ENCODE measurements at places on chromosomes 4 and X. TPM values are rescaled to one million over a fixed set of nuclear protein-coding genes. Genes with fewer than 3 reads are reported as not detected.

DNA sequence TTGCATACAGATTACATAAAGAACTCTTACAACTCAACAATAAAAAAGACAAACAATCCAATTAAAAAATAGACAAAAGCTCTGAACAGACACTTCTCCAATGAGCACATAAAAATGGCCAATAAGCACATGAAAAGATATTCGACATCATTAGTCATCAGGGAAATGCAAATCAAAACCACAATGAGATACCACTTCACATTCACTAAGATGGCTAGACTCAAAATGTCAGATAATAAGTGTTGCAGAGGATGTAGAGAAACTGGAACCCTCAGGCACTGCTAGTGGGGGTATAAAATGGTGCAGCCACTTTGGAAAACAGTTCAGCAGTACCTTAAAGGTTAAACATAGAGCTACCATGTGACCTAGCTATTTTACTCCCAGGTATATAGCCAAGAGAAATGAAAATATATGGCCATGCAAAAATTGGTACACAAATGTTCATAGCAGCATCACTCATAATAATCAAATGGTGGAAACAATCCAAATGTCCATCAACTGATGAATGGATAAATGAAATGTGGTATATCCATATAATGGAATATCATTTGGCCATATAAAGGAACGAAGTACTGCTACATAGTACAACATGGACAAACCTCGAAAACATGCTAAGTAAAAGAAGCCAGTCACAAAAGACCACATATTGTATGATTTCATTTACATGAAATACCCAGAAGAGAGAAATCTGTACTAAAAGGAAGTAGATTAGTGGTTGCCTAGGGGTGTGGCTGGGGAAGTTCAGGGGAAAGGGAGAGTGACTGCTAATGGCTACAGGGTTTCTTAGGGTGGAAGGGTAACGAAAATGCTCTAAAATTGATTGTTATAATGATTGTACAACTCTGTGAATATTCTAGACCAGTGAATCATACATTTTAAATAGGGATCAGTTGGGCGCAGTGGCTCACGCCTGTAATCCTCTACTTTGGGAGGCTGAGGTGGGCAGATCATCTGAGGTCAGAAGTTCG lies 29.4 kb downstream of the SASH3 start:
- DNase-seq, result no peak

DNA sequence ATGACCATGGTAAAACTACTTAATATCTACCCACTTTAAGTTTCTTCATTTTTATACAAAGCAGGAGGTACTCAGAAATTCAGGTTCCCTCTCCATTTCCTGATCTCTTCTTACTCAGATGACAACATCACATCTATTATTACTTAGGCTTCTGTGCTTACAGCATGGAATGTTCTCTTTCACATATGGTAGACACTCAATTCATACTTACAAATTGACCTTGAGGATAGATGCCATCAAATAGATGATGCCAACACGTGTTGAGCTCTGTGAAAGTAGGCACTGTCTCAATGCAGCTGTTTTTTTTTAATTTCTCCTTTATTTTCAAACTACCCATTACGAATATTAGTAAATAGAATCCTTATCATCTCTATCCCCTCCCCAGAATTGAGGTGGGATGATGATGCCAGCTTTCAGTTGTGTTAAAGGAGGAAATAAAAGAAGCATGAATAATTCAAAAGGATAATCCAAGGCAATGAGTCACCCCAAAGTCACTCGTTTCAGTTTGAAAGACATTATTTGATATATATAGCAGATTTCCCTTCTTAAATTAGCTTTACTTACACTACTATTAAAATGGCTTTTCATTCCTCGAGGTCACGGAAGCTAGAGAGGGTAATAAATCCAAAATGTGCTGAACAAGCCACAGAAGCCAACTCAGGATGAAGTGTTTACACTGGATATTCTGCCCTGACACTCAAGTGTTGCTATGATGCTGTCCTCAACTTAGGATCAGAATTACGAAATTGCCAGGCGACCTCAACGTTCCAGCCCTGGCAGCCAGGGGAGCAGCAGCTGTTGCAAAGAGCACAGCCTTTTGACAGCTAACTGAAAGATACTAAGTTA lies 124.2 kb upstream of the EOLA2 start:
- no peak for DNase-seq

The PRRG3 gene
- 2.8 TPM for total RNA-seq

The ADAM29 gene
- total RNA-seq, result not detected

The PCDH18 gene
- 35.2 TPM for total RNA-seq

GRCh38 chr4:139330283-139330682 lies 28.0 kb upstream of the NDUFC1 start:
- no peak for DNase-seq

DNA sequence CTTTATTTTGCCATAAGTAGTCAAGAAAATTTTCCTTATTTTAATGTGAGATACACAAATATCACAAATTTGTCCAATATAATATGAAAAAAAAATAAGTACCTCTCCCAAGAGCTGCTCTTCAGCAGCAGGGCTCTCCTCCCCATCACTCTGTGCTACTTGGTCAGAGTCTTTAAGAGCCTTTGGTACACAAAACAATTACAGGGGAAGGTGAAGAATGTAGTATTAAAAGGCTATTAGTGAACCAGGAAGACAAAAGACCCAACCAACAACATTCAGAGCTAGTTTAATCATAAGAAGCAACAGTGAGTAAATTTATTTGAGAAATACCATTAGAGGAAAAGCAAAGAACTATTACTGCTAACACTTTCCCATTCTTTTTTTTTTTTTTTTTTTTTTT lies 29.4 kb downstream of the SEC31A start:
- DNase-seq, result no peak

DNA sequence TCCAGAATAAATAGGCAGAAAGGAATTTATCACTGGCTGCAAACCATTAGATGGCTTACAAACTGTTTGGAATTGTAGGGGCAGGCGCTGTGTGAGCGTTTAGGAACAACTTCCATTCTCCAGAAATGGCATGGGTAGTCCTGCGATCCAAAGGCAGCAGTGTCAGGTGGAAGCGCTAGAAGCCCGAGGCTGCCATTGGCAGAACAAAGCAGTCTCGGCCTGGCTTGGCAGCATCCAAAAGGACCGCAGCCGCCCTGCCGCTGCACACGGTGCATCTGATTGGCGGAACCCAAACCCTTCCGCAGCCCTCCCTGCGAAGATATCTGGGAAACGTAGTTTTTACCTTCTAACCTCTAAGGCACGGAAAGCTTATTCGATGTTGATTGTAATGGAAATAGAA lies 23.6 kb upstream of the YTHDC1 start:
- DNase-seq, result peak; percentile 66

The LONRF3 gene
- 9.8 TPM for total RNA-seq

DNA sequence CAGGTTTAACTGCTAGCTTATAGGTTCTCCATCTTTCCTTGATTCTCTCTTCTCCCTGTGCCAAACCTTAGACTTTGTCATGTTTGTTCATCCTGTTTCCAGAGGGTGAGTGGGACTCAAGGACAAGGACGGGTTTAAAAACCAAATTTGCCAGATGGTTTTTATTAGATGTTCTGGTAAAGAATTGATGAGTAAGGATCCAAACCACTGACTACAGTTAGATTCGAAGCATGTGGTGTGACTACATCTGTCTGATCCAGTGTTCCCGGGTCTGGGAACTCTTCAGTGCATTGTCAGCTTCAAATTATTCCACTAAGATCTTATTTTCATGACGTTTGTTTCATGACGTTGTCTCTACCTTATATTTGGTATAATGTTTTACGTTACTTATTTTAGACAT lies 37.5 kb downstream of the MTMR1 start:
- no peak for DNase-seq

The SSX4 gene
- total RNA-seq, result not detected

The TRIM2 gene
- 96.4 TPM for total RNA-seq

DNA sequence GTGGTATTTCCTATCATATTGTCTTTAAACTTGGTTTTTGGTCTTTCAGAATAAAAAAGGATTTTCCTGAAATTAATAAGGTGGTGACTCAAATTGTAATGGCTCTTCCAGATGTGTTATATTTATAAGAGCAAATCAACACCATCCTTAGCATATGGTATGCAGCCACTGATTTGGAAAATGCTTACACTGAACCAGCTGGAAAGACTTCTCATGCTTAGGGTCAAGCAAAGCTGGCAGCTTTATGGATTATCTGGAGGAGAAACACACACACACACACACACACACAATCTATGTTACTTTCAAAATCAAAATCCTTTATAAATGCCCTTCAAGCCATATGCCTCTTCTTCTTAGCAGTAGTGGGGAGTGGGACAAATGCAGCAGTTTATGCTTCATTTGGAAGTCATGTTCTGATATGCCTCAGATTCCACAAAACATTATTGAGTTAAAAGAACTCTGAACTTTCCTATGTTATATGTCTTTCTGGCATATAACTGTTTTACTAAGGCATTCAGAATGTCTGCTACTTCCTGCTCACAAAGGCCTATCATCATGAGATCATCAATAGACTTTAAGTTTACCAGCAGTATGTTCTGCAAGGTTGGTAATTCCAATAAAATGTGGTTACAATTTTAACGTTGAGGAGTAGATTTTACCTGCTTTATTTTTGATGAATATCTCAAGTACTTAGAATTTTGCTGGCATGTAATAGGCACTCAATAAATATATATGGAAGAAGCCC lies 72.9 kb upstream of the PRDM5 start:
- no peak for DNase-seq

DNA sequence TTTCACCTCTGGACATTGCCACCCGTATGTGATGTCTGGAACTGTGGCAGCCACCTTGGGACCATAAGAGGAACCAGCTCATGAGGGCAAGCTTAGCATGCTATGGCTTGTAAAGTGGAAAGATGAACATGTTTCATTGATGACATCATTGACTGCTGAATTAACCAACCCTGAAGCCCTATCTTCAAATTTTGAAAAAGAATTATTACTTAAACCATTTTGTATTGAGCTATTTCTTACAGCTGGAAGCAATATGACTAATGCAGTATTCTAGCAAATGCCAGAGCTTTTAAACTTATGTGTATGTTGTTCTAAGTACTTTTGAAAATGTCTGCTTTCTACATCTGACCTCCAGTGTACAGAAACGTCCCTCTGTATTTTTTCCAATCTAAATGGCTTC lies 18.1 kb downstream of the GUCY2F start:
- DNase-seq, result no peak

The SLC10A6 gene
- total RNA-seq, result 0.92 TPM

GRCh38 chr4:1623400-1623799 lies 60.7 kb downstream of the FAM53A start:
- no peak for DNase-seq

DNA sequence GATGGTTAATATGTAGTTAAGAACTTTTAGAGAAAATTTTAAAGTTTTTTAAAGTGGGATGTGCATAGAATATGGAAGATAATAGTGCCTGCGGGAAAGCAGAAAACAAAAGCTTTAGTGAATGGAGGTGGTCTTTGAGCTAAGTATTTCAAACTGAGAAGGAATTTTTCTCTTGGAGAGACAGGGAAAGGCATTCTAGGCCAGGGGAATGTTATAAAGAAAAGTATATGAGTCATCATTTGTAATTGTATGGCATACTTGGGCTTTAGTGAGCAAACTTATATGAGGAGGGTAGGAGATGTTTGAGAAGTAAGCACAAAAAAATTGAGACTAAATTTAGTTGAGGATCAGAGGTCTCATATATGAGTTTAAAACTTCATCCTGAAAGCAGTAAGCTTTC lies 467.0 kb downstream of the PPARGC1A start:
- DNase-seq, result no peak

DNA sequence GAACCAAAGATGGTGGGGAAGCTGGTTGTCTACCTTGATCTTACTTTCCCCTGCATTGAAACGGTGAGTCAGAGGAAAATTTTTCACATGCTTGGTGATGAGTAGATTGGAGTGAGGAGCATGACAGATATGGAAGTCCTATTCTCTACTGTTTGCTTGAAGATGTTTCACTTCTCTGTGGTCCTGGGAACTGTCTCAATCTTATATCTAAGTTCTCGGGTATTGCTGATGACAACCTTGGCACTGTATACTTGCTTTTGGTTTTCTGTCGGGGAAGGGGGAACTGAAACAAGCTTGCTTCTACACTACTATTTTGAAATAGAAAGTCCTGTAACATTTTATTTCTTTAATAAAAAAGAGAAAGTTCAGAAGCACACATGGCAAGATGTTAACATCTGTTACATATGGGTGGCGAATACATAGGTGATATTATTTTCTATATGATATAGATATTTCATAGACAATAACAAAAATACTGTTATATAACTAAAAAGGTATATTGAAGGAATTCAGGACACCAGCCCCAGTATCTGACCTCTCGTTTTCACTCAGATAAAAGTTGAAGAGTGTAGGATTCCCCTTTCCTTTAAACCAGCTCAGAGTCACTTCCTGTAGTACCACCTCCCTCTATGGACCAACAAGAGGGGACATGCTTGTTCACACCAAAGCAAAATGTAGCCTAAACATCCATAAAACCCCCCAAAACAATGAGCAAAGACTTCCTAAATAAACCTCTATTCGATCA lies 88.8 kb downstream of the FMR1NB start:
- DNase-seq, result no peak

The LAMP2 gene
- 90.0 TPM for total RNA-seq

The POU4F2 gene
- total RNA-seq, result not detected

- DNase-seq, result no peak
These were observed at the start of gene CFP for GRCh38 chrX:47629419-47630200. Gene CFP (minus strand): TSS chrX:47629930. CDS start chrX:47629844, 86 bp downstream.

The SSX4B gene
- not detected for total RNA-seq

DNA sequence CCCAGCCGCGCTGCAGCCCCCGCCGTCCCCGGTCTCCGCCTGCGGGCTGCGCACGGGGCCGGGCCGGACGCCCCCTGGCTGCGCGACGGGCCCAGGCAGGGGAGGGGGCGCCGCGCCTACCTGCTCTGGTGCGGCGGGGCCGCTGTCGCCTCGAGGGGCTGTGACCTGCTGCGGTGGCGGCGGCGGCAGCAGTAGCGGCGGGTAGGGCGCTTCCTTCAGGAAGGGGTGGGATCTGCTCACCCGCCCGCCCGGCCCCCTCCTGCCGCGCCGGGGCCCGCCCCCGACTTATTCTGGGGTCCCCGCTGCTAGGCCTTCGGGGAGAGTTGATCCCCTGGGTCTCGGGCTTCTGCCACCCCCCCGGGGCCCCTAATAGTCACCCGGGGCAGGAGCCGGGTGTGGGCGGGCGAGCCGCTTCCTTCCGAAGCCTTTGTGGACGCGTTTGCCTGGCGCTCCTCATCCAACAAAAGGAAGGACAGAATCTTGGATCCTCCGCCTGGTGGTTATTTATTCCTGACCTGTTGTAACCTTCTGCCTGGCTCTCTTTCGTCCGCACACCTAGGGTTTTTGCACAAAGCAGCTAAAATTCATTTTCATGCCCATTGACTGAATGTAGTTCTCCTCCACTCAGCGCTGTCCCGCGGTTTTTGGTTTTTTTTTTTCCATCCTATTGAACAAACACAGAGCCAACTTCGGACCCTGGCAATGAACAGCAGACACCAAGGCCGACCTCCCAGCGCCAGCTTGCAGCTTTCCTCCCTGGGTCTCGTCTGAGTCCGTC lies at the start of gene TMEM150C:
TSS of gene TMEM150C (minus strand) at position 203 of the 778 bp plus-strand sequence. CDS start 57,331 bp downstream, outside the sequence.
- DNase-seq, result peak; percentile 53

- DNase-seq, result peak; percentile 43
These were observed 84.6 kb downstream of the THOC2 start for GRCh38 chrX:123648028-123648810.

DNA sequence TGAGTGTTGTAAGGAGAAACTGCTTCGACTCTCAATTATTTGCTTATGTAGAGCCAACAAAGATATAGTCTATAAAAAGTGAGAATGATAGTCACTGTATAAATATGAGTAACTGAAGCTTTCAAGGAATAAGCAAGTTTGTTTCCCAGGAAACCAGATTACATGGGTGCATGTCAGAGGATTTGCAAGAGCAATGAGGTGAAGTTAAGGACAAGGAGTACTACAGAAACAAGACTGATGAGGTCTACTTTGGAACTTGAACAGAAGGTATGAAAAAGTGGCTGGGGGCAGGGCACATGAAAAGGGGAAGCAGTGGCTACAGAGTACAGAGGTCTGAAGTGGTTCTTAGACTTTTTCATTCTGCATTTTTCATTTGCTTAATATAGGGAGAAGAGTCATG lies 321.0 kb upstream of the CXXC4 start:
- no peak for DNase-seq
